ENCODE measurements at places on chromosomes 5 and 9.
A peak's percentile ranks its signal among the peaks of the same experiment; 100 is the strongest.

- no peak for DNase-seq
Measured at GRCh38 chr5:7500256-7500655, 104.3 kb downstream of the ADCY2 start.

DNA sequence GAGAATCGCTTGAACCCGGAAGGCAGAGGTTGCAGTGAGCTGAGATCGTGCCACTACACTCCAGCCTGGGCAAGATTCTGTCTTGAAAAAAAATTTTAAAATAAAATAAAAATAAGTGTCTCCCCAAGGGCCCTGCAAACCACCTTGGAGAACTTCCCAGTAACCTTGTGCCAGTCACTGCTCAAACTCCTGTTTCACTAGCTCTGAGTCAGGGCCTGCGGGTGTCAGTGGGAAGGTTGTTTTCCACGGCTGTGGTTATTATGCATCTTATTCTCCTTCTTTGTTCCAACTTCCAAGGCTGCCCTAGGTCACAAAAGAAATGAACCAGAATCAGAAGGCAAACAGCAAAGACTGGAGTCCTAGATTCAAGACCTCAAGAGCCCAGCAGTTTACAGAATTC is 246.7 kb downstream of the ADAMTSL1 start:
- no peak for DNase-seq

- DNase-seq, result no peak
Measured at GRCh38 chr5:69444127-69444754, 29.3 kb downstream of the MARVELD2 start.

DNA sequence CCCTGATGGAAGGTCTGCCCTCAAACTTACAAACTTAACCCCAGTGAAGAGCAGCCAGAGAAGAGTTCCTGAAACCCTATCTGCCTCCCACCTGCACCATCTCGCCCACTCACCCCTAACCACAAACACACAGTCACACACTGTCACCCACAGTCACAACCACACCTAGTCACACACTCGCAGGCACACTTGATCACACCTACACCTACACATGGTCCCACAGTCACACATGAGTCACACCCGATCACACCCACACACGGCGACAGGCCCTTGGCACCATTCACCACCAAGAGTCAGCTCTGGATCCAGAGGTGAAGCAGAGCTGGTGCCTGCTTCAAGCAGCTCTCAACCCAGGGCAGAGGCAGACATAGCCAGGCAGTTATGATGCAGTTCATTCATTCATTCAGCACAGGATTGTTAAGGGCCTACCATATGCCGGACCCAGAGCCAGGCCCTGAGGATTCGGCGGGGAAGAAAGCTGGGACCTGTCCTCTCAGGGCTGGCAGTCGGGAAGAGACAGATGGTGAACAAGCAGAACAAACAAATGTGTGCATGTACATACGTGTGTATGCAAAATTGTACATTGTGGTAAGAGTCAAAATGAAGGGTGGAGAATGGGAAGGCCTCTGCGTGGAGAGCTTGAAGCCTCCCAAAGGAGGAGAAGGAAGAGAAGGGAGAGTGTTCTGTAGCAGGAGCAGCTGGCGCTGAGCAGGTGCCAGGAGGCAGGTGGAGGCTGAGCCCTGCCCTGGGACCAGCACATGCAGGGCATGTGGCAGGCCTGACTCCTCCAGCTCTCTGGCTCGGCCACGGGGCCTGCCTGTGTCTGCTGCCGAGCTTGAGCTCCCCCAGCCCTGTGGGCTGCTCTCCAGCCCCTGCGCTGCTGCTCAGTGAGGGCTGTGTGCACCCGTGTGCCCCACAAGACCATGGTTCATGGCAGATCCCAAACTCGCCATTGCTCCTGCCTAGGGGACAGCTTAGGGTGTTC is 6.4 kb downstream of the TSPAN17 start:
- peak; percentile 90 for DNase-seq

DNA sequence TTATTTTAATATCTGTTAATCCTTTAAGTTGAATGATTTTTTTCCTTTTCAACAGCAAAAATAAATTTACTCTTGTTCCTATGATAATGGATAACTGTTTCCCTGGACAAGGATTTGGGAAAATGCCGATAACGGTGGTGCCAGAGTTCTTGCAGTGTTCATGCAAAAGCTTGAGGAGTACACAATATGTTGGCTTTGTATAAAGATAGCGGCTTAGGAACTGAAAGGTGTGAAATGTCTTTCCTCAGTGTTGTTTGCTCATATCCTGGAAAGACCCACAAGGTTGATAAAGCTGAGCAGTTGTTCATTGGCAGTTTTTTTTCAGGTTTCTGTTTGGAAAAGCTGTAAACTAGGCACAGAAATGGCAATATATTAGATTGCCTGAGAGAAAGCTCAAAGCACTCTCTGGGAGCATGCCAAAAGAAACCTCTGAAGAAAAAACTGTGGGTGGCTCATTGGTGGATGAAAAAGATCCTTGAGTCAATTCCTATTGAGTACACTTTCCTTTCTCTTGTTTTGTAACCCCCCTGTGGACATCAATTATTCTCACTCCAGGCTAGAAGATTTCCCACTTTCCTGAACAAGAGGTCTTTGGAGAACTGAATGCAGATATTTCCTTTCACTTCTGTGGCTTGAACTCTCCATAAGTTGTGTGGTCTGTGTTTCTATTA is 117.2 kb upstream of the RGMB start:
- no peak for DNase-seq

GRCh38 chr5:133294380-133294779 is 242.6 kb downstream of the HSPA4 start:
- DNase-seq, result no peak

DNA sequence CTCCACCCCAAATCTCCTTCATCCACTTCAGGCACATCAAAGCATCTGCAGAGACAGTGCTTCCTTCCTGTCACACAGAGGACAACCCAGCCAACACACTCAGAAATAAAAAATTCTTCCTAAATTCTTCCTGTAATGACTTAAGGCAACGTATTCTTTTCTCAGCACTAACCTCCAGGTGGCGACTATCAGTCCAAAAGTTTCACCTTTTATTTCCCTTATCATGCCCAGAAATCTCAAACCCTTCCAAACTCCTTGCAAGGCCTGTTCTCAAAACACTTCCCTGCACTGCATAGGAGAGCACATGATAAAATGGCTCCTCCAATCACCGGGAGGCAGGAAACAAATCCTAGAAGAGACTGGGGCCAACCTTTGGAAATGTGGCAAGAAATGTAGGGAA is 35.1 kb downstream of the SLIT3 start:
- DNase-seq, result no peak

GRCh38 chr5:62886603-62887315 is 308.1 kb downstream of the LRRC70 start:
- no peak for DNase-seq

GRCh38 chr5:78242001-78242400 is 52.5 kb downstream of the AP3B1 start:
- DNase-seq, result no peak

- no peak for DNase-seq
Measured at GRCh38 chr5:93385655-93386054, 195.4 kb downstream of the NR2F1-AS1 start.

DNA sequence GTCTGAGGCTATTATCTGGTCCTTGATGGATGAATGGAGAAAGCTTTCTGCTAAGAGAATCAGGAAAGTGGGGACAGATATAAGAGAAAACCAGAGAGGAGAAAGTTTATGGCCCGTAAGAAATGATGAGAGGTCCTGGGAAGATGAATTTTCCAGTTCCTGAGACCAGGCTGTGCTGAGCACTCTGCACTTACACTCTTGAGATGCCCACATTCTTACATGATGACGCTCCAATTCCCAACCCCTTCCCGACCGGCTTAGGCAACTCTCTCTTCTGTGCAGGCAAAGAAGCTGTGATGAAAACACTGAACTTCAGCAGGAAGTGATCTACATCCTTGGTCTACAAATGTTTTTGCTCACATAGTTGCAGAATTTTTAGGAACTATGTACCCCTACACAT is 417.0 kb downstream of the ARHGEF28 start:
- DNase-seq, result no peak

DNA sequence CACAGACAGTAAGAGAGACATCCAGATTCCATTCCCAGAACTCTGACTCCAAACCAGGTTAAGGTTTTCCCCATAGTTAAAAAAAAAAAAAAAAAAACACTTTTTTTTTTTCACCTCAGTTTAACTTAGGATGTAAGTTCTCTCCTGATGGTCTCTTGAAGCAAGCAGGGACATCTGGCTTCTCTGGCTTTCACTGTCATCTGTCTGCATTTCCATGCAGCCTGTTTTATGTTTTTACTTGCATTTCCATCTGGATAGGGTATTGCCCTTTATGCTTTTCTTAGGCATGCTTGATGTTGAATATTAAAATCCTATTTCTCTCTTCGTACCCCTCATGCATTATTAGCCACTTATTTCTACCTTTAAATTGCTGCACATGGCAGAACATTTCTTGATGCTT is 135.3 kb upstream of the WWC1 start:
- no peak for DNase-seq

- DNase-seq, result no peak
Measured at GRCh38 chr5:102119252-102119651, 176.8 kb downstream of the SLCO4C1 start.

- DNase-seq, result no peak
Measured at GRCh38 chr9:121298016-121298538, 30.1 kb downstream of the GSN start.

GRCh38 chr5:119263639-119264038 is 92.2 kb upstream of the TNFAIP8 start:
- no peak for DNase-seq

GRCh38 chr5:57468481-57469163 is 14.0 kb downstream of the ACTBL2 start:
- no peak for DNase-seq

DNA sequence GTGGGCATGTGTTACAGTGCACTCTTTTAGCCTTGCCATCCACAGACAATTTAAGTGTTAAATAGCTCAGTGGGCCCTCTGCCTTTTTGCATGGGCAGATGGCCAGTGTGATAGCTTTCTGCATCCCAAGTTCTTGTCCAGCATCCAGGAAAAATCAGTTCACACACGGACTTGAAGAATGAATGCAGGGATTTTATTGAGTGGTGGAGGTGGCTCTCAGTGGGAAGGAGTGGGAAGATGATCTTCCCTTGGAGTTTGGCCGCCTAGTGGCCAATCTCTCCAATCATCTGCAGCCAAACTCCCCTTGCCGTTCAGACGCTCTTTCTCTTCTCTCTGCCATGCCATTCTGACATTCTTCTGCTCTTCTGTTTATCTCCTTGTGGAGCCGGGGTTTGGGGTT is 322.4 kb upstream of the GRAMD2B start:
- DNase-seq, result no peak

DNA sequence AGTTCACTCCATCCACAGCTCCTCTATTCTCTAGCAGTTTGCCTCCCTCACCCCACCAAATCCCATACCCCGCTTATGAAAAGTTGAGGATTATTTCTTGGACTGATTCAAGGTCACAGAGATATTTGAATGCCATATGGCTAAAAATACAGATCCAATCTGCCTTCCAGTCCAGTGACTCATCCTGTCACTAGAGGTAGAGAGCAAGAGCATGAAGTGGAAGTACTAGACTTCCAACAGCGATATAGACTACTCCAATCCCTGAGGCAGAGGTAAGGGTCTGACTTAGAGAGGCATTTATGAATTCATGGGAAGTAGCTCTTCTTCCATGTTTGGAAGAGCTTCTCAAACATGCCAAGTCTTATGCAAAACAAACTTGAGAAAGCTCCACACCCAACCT is 72.4 kb upstream of the CCL21 start:
- DNase-seq, result no peak

DNA sequence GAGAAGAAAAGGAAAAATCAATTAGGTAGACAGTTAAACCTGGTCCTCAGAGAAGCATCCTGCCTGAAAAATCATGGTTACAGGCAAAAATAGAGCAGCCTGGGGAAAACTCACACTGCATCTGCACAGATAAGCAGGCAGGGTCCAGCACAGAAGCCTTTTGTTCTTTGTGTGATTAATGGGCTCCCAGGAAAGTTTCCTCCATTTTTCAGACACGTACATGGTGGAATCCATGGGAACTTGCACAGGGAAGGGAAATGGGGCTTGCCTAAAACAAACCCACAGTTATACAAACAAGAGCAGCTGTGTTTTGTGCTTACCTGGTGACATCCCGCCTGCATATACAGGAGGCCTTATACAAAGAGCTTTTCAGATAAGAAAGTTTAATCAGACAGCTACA is 243.9 kb upstream of the ATP10B start:
- DNase-seq, result no peak

- DNase-seq, result no peak
Measured at GRCh38 chr5:126339215-126339805, 83.9 kb upstream of the GRAMD2B start.

DNA sequence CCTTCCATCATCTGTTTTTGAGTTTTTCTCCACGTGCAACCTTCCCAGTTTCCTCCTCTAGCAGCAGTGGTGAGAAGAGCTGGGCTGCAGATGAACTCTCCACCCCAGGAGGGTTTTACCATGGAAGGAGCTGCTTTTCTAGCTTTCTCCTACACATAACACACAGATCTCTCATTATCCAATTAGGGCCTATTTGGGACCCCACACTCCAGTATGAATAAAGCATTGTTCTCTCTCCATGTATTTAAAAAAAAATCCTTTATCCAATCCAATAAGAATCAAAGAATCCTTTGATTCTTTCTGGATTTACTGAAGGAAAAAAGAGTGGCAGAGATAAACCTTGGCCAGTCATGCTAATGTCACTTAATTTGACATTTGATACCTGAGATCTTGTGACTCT is 31.6 kb upstream of the NAA35 start:
- no peak for DNase-seq

DNA sequence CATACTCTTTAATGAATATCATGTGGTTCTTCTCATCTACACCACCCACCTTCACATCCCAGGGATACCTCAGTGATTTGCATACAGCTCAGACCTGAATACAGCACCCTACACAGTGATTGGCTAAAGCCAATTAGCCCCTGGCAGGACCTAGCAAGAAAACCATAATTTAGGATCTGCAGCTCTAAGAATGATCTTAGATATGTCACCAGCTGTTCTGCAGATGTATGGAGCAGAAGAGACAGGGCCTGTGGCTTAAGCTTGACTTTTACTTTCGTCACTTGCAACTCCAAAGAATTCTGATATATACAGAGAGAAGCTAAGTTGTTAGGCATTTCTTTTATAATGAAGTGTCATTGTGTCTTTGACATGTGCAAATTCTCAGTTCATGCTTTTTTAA is 483.2 kb upstream of the C9orf72 start:
- no peak for DNase-seq

GRCh38 chr5:159218595-159219023 is 9.3 kb upstream of the RNF145 start:
- no peak for DNase-seq

- no peak for DNase-seq
Measured at GRCh38 chr5:131757830-131758519, 38.8 kb downstream of the FNIP1 start.

Measured in stimulated activated CD8-positive, alpha-beta memory T cell treated with anti-CD3 and anti-CD28 coated beads, Interleukin-15, amount 100 ng/mL, for 4 hours (primary cell).